ENCODE measurements at places on chromosomes 1 and 21.

- peak; percentile 90 for DNase-seq
Observed at GRCh38 chr1:64936956-64937355, 29.4 kb downstream of the JAK1 start.

DNA sequence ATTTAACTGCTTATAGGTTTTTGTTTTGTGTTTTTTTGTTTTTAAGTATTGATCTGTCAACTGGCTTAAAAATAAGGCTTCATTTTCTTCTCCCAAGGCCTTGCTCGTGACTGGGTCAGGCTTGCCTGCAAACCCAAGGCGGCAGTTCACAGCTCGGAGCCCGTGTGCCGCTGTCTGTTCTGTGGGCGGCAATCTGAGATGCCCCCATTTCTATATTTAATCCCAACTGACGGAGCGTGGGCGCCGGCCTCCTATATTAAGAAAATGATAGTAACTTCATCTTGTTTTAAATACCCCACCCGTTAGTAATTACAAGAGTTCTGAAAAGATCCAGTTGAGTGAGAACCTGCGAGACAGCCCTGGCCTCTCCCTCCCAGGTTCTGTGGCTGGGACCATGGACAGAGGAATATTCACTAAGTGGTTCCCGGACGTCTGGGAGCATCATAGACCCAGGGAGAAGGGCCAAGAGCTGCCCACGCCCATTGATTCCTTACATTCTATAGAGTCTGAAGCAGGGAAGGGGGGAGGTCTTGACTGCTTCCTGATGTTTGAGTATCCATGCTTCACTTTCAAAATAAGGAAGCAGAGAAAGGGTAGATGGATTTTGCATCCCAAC lies 42.6 kb upstream of the GPR153 start:
- no peak for DNase-seq

DNA sequence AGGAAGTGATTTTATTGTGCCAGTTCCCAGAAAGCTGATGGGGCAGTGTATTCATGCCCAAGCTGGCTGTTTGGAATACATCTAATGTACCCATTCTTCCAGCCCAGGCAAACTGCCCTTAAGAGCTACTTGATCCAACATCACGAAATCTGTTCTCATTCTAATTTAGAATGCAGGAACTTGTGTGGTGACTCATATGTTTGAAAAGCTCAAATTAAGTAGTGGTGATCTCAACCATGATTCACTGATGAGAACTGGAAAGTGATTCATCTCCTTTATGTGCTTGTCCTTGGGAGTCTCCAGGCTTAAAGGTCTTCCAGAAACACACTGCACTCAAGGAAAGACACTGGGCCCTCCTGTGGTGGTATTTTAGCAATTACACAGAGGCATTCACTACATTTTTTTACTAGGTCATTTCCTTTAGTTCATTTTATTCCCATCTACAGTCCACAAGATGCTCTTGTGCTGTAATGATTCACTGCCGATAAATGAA lies 65.4 kb downstream of the RPE65 start:
- no peak for DNase-seq

DNA sequence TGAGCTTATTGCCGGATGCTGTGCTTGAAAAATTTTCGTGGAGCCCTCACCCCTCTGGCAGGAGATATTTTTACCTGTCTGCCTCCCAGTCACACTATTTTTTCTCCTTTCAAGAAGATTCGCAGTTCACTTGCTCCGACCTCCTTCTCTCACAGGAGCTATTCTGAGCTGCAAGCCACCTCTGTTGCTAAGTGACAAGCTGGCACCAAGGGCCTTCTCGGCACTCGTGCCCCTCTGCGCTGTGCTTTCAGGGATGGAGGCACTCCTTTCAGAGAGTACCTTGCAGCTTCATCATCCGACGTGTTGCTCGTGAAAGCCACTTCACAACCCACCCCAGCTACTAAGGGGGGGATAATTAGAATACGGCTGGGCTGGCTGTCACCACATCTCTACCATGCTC lies 11.6 kb downstream of the SLC6A17 start:
- DNase-seq: no peak

GRCh38 chr1:7008975-7009740 lies 223.9 kb downstream of the CAMTA1 start:
- DNase-seq: no peak

- DNase-seq: no peak
Observed at GRCh38 chr1:114102136-114102535, 51.5 kb downstream of the SYT6 start.

GRCh38 chr1:31617916-31618746 lies 642 bp downstream of the HCRTR1 start:
- DNase-seq: no peak

- no peak for DNase-seq
Observed at GRCh38 chr1:156336242-156336641, 1.9 kb downstream of the CCT3 start.

- no peak for DNase-seq
Observed at GRCh38 chr1:189619682-189620332, 857.9 kb downstream of the BRINP3 start.

DNA sequence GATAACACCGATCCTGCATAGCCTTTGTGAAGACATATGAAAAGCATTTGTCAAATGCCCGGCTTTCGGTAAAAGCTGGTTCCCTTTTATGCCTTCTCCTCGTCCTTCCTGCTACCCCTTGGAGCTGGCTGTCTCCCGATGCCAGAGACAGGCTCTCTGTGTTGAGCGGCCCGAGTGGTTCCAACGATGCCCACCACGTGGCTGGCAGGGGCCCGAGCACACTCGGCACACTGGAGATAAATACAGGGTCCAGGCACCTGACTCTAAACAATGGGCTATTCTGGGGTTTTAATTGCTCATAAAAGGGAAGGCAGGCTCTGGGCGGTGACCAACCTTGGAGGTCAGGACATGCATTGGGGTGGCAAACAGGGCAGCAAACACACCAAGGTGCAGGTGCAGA lies 207.1 kb downstream of the HIVEP3 start:
- DNase-seq: no peak

- DNase-seq: no peak
Observed at GRCh38 chr21:38807986-38808385, 2.3 kb downstream of the ETS2 start.

Measured in gastrocnemius medialis (tissue), 4 donors.